GM12892 (cell line): ENCODE measurements at places on chromosomes 6 and 20.

DNA sequence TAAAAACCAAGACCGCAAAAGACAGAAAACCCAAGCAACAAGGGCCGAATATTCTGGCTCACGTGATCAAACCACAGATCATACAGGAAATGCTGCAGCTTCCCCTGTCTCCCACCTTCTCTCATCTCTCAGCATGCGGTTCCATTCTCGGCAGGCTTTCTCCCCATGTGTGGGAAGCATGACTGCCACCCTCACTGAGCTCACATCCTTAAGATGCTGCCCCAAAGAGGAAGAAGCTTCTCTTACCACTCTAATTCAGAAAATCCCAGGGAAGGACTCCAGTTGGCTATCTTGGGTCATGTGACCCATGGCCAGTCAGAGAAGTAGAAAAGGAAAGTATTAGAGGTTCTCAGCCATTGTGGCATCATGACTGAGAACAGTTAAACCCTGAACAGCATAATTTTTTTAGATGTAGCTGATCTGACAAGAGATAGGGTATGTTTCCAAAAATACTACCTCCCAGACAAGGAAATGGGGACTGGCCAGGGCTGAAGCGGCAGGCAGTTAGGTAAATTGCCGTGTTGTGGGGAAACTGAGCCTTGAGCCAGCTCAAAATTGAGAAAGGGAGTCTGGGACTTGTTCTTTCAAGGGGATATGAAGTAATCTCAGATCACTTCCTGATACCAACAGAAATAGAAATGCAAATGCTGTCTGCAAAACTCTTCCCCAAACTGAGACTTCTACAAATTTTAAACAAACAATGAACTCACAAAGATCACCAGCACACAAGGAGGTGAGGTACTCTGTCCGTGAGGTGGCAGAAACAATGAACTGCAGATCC is 37.1 kb upstream of the GRM4 start:
- DNase-seq, result peak; percentile 54

- no peak for DNase-seq
Observed at GRCh38 chr6:81750681-81751387, 1.6 kb downstream of the TENT5A start.

DNA sequence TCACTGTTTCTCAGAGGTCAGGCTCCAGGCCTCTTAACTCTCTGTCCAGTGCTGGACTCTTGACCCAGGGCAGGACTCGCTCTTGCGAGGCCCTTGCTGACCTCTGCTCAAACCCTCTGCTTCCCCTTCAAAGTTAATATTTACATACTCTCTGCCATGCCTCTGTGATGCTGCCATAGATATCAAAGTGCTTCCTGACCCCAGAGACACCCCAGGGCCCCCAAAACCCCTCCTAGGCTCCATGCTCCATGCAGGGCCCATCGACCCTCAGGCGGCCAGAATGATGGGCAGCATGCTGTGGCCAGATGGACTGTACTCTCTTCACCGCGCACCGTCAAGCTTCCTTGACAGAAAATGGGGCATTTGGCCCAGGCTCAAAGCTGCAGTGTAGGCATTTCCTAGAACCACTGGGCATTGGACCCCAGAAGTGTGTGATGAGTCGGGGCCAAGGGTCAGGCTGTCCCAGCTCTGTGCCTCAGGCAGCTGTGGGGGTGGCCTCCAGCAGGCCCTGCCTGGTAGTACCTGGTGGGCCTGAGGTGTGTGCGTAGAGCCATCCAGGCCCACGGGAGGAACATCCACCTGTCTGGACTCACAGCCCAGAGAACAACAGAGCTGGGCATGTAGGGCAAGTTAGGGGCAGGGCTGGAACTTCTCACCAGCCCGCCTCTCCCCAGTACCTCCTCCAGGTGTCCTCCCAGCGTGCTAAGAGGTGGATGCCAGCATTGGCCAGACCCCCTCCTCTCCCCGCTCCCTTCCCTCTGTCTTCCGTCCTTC is 142.8 kb downstream of the VEGFA start:
- DNase-seq, result no peak

DNA sequence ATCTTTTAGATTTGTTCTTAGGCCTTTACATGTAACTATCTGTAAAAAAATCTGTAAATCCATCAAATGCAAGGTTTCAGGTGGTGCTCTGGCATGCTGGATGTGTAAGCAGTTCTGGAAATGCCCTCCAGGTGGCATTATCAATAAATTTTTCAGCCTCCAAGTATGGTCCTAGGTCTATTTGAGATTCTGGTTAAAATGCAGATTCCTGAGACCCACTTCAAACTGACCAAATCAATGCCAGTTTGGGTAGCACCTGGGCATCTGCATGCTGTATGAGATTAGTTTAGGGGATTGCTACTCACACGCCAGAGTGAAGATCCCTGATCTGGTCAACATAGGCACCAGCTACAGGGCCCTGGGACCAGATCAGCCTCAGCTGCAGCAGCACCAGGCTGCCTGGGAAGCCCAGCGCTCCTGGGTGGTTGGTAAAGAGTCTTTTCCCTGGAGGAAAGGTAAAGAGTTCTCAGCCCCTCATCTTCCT is 507.3 kb upstream of the CITED2 start:
- DNase-seq, result no peak

DNA sequence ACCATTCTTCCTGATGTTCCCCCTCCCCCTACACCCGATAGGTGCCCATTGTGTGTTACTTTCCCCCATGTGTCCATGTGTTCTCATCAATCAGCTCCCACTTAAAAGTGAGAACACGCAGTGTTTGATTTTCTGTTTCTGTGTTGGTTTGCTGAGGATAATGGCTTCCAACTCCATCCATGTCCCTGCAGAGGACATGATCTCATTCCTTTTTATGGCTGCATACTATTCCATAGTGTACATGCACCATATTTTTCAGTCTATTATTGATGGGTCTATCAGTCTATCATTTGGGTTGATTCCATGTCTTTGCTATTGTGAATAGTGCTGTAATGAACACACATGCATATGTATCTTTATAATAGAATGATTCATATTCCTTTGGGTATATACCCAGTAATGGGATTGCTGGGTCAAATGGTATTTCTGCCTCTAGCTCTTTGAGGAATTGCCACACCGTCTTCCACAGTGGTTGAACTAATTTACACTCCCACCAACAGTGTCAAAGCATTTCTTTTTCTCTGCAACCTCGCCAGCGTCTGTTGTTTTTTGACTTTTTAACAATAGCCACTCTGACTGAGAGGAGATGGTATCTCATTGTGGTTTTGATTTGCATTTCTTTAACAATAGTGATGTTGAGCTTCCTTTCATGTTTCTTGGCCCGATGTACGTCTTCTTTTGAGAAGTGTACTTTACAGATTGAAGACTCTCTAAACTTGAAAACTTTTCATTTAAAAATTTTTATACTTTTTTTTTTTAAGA is 41.0 kb upstream of the GCNT2 start:
- DNase-seq, result no peak

DNA sequence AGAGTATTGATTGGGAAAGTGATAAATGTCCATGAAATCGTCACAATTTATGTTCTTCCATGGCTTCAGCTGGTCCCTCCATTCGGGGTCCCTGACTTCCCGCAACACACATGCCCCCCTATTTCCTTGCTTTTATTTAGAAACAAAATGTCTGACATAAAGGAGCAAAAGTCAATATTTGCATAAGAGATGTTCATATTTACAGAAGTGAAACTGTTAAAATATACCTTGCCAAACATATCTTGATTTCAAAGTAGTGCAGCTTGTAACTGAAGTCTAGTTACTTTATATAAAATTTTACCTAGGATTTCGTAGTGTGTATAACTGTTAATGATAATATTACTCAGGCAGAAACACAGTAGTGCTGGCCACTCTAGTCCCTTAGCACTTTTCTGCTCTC is 548.9 kb upstream of the ADGRB3 start:
- no peak for DNase-seq

DNA sequence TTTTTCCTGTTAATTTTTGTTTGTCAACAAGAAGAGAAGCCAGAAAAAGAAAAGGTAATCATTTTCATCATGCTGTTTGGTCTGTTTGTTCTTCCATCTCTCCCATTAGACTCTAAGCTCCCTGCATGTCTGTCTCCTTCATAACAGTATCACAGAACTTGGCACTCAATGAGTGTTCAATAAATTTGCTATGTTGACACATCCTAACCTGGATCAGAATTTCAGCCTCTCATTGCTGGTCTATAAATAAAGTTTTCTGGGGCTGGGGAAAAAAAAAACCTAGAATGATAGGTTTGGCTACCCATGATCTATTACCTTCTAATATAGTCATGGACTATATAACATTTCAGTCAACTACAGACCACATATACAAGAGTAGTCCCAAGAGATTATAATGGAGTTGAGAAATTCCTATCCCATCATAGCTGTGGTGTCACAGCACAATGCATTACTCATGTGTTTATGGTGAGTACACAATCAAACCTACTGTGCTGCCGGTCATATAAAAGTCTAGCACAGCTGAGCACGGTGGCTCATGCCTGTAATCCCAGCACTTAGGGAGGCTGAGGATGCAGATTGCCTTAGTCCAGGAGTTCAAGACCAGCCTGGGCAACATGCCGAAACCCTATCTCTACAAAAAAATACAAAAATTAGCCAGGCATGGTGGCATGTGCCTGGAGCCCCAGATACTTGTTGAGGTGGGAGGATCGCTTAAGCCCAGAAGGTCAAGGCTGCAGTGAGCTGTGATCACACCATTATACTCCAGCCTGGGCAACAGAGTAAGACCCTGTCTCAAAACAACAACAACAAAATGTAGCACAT is 5.9 kb downstream of the NUDT3 start:
- no peak for DNase-seq

- no peak for DNase-seq
Observed at GRCh38 chr20:20410678-20411077, 42.8 kb downstream of the INSM1 start.

DNA sequence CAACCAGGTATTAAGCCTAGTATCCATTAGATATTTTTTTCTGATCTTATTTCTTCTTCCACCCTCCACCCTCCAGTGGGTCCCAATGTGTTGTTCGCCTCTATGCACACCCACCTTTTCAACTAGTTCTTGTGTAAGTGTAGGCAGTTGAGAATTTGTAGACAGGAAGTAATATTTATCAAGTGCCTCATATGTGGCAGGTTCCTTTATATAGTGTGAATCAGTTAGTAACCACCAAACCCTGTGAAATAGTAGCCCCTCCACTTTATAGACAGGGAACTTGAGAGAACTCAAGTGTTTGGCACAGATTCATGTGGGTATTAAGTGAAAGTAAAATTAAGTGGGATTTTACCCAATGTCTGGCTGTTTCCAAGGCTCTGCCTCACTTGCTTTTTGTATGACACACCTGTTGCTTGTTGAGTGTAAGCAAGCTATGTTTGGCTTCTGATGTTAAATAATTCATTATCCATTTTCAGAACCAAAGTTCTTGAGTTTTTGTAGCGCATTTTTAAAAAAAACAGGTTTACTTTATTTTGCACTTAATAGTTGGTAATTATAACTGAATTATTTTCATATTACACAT is 24.8 kb downstream of the AFDN start:
- DNase-seq, result no peak

DNA sequence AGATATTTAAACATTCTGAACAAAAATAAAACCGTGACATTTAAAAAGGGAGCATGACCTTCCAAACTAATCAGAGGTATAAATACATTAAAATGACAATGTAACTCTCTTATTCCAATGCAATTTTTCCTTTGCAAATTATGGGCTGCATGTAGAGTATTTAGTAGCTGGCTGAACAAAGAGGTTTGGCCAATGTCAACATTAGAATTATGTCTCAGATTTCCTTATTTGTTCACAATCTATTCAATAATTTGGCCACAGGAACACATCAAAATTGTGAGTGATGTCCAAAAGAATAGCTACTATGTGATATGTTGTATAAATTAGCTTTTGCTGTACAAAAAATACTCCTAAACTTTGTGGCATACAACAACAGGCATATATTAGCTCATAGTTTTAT is 580.0 kb upstream of the MARCKS start:
- DNase-seq, result no peak

DNA sequence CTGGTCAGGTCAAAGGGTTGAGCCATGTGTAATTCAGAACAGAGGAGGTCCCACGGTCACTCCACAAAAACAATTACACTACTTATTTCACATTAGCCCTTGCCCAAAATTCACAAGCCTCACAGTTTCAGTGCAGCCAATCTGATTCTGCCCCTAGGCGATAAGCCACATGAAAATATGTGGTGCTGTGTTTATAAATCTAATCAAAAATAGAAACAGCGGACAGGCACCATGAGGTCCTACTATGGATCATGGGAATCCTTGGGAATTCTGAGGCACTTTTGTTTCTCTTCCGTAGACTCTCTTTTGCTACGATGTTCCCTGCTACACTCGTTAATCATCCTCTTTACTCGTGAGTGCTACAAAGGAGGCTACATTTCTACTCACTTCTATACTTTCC is 476.1 kb downstream of the TFAP2A start:
- DNase-seq, result no peak

- DNase-seq, result peak; percentile 50
Observed at GRCh38 chr6:110944681-110945151, 13.8 kb upstream of the GTF3C6 start.

- DNase-seq, result no peak
Observed at GRCh38 chr20:47099825-47100441, 205.3 kb downstream of the EYA2 start.

- no peak for DNase-seq
Observed at GRCh38 chr6:62391358-62391757, 105.3 kb upstream of the KHDRBS2 start.

GRCh38 chr20:57499676-57500075 is 25.3 kb downstream of the CTCFL start:
- DNase-seq, result no peak

GRCh38 chr6:42637681-42638080 is 73.9 kb downstream of the UBR2 start:
- no peak for DNase-seq

GRCh38 chr20:36950414-36951197 is 902 bp downstream of the SAMHD1 start:
- DNase-seq, result no peak

- no peak for DNase-seq
Observed at GRCh38 chr20:43442282-43442880, 15.3 kb upstream of the SRSF6 start.

- no peak for DNase-seq
Observed at GRCh38 chr6:307874-308273, 15.6 kb downstream of the DUSP22 start.

DNA sequence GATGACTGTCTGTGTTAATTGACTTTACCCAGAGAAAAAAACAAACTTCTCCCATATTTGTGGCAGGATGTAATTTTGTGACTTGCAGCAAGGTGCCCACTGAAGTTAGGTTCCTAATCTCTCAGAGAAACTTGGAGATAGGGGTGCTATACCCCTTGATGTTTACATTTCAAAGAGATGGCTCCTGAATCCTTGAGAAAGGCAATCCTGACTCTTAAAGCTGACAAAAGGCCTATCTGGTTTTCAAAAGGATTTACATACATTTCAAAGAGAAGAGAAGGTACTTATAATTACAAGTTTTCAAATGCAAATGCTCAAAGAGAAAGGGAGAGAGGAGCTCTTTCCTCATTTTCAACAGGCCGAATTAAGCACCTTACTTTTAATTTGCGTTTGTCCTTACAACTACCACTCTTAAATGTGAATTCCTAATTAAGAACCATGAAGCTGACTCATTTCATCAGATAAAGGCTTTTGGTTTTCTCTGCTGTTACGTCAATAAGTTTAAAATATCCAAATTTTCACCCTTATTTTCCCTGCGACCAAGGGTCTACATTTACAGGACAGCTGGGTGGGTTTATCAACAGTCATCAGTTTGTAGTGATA is 711.8 kb upstream of the MAP3K7 start:
- DNase-seq, result no peak
